ENCODE measurements at places on chromosomes 1 and 21.

- no peak for DNase-seq
These were observed 446.6 kb downstream of the PTPRU start for GRCh38 chr1:29682919-29683295.

GRCh38 chr21:44351535-44352252, 1.7 kb upstream of the TRPM2 start:
- DNase-seq = no peak

DNA sequence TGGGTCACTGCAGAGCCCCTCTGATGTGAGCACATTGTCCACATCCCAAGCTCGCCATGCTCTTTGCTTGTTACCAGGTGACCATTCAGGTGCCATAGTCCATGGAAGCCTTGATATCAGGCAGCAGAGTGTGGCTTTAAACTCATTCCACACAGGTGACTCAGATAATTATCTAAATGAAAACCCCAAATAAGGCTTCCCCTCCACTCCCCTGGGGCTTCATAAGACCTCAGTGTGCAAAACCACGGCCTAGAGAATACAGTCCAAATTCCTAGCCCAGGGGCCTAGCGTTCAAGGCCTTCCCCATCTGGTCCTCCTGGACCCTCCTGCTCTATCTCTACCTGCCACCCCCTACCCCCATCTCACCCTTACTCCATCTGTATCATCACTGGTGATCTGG, 97.1 kb downstream of the ARHGEF10L start:
- DNase-seq = no peak

DNA sequence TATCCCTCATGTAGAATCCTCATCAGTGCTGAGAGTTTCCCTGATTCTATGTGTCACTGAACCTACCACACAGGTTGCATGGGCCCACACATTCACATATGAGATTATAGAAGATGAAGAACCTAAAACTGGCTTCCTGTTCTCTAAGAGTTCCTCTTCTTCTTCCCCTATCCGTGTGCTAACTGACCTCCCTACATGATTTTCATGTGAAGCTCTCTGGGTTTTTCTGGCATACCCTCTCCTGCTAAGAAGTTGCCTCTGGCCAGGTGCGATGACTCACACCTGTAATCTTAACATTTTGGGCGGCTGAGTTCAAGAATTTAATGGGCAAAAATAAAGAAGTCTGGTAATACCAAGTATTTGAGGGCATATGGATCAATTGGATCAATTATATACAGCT, 5.5 kb upstream of the CD244 start:
- no peak for DNase-seq

GRCh38 chr1:210373878-210374599, 45.3 kb downstream of the HHAT start:
- DNase-seq = peak; percentile 70

GRCh38 chr1:154446292-154446691, 41.1 kb downstream of the IL6R start:
- no peak for DNase-seq

Data from putamen (tissue), 1 donor.